ENCODE measurements at places on chromosomes 5 and 9.

GRCh38 chr5:61332358-61332749, 296 bp downstream of the ZSWIM6 start:
- DNase-seq, result no peak

DNA sequence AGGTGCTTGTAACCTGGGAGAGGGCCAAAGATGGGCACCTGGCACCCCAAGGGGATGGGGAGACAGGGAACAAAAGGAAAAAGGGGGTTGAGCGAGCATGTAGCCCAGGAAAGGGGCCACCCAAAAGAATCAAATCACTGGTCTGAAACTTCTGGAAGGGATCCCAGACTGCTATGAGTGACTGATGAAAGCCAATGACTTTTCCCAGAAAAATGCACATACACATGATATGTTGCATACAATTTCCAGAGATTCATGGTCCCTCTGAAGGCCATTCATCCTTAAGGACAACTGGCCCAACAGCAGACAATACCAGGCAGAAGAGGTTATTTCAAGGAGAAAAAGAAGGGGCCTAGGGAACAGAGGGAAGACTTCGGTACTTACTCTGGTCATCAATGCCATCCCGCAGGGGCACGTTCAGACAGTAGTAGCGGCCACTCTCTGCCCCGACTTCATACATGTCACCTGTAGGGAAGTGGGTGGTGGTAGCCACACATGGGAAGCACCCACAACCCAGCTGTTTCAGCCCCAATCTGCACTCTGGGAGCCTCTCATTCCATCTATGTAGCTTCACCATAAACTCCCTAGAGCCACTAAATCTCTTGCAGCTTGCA, 8.4 kb downstream of the HDAC3 start:
- no peak for DNase-seq

DNA sequence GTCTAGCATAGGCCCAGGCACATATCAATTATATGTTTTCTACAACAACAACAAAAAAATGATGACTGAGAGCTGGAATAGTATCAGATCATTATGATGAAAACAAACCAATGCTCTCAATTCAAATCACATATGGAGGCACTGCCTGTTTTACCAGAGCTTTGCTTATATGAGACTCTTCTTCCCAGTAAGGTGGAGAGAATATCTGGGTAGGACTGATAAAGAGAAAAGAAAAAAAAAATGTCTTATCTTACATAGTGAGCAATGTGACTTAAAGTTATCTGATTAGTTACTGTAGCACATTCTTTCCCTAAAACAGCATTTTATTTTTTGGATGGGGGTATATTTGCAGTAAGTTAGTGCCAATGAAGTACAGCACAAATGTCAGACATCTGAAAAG, 154.8 kb downstream of the RAB3C start:
- DNase-seq, result no peak

DNA sequence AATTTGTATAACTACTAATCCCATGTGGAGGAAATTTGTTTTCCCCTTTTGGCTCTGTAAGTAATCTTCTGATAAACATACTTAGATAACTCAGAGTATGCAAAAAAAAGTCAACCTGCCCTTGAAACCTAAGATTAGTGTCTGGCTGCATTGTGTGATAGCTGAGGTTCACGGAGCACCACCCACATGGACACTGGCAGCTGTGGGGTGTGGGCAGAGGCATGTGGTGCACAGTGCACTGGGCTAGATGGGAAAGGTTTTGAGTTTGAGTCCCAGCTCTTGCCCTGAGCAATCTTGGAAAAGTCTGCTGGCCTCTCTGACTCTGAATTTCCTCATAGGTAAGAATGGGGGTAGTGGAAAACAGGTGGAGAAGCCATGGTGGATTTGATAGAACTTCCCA, 75.1 kb downstream of the PLCXD3 start:
- no peak for DNase-seq

- DNase-seq, result no peak
These were observed 14.1 kb upstream of the FAM120AOS start for GRCh38 chr9:93467462-93467861.

DNA sequence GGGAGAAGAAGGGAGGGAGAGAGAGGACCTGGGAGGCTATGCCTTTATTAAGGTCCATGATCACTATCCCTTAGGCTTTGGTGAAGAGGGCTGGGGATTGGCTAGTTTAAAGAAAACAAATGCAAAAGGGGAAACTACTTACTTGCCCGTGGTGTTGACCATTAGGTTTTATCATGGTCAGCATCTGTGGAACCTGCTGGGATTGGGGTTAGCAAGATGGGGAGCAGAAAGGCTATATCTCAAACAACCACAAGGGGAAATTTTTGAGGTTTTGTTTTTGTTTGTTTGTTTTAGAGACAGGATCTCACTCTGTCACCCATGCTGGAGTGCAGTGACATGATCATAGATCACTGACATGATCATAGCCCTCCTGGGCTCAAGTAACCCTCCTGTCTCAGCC, 9.0 kb upstream of the RAD23B start:
- no peak for DNase-seq

DNA sequence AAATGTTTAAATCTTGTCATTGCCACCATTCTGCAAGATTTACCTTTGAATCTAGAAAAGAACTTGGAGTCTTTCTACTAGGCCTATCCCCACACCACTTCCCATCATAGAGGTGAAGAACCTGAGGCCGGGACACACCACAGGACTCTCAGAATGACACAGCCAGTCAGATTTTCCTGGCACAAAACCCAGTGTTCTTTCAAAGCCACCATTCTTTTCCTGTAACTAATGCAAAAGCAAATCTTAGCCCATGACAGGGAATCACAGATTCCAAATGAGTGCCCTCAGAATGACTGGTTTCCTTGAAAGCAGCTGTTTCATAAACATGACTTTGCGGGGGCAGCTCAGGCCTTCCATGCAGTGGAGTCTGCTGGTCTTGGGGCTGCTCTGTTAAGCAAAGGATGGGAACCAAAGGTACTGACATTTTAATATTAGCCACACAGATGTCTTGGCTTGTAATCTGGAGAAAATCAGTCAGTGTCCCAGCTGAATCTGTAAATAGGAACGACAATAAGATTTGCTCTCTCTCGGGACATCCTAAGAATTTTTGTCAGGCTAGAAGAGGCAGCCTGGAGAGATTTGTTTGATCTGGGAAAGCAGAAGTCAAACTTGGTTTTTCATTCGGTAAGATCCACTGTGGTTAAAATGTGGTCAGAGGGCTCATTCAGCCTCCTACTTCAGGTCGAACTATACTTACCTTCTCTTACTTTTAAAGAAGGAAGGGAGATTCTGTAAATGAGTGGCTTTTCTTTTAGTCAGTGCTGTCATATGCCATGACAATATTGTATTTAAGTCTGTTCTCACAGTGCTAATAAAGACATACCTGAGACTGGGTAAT, 115.1 kb downstream of the PALM2AKAP2 start:
- DNase-seq, result peak; percentile 34

GRCh38 chr5:51380603-51381207, 2.5 kb upstream of the ISL1 start:
- no peak for DNase-seq

- DNase-seq, result no peak
These were observed 188.4 kb downstream of the IRX2 start for GRCh38 chr5:2563046-2563445.

DNA sequence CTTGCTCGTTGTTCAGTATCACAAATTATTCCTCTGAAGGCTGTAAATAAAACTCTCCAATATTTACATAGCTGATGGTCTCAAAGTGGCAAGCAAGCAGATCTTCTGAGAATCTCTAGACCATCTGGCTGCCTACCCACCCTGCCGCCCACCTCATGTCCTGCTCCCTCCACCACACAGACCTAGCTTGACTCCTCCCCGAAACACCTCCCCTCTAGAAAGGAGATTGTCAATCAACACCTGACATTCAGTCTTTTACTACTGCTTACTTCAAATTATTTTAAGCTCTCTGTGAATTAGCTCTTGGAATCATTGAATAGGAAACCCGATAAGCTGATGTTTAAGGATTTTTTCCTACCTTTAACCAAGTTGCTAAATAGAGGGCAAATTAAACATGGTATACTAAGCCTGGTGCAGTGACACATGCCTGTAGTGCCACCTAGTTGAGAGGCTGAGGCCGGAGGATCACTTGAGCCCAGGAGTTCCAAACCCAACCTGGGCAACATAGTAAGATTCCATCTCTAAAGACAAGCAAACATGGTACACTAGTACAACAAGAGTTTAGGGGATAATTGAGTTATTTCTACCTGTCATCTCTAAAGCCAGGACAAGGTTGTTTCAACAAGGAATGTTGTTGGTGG, 10.9 kb upstream of the SOWAHA start:
- no peak for DNase-seq

- DNase-seq, result peak; percentile 9
These were observed 146.2 kb upstream of the RASA1 start for GRCh38 chr5:87121304-87122150.

GRCh38 chr5:137615171-137615775, 116.1 kb upstream of the SPOCK1 start:
- no peak for DNase-seq

GRCh38 chr5:3740546-3741373, 145.1 kb downstream of the IRX1 start:
- no peak for DNase-seq

DNA sequence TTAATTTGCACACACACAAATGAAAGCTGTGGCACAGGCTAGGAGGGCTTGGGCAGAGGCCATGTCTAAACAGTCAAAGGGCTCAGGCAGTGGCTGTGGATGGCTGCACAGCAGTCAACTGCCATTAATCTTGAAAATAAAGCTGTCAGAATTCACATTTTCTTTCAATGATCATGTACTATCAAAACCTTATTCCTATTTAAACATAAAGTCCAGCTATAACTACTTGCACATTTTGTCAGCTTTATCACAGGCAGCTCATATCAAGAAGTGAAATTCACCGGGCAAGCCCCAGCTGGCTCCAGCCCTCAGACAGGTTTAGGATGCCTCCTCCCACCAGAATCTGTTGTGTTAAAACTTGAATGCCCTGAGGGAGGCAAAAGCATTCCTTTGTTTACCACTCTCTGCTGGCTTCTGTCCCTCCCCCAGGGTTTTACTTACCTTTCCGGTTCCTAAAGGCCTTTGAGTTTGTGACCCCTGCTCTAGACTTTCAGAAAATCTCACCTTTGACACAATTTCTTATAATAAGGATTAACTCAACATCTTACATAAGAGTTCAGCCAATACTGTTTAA, 54.9 kb upstream of the GRAMD2B start:
- DNase-seq, result no peak

DNA sequence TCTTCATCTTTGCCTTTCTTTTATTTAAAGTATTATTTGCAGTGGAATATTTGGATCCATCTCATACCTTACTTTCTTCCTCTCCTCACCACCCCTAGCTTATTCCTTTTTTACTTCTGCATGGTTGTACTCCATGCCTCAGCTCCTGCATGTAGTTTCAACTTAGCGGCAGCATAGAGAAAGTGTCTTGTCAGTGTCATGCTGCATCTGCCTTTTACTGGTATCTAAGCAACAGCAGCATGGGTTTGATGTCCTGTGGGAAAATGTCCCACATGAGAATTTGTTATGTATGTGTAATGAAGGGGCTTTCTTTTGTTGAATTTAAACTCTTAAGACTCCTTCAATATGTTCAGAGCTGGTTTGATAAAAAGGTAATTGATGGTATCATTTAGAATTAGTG, 20.6 kb downstream of the TCERG1 start:
- no peak for DNase-seq

DNA sequence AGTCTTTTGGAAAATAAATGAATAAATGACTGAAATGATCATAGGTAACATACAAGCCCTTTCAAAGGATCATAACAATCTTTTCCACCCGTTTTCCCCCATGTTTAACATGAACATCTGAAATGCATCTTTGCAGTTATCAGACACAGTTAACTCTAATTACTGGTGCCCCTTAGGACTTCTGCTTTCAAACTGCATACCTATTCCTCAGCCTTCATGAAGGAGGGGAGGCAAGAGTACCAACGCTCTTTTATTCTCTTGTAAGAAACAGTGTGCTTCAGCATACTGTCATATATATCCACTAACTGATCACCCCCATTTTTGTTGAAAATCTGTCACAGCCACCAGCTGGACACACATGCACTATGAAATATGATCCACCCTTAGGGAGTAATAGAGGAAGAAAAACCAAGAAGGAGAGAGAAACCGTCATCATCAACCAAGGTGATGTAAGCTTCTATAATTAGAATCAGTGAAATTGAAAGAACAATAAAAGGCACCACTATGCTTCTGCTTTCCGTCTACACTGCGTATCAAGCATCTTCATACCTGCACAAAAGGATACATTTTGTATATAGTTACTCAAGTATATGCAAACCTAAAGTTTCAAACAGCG, 98.7 kb downstream of the RAPGEF6 start:
- DNase-seq, result no peak

DNA sequence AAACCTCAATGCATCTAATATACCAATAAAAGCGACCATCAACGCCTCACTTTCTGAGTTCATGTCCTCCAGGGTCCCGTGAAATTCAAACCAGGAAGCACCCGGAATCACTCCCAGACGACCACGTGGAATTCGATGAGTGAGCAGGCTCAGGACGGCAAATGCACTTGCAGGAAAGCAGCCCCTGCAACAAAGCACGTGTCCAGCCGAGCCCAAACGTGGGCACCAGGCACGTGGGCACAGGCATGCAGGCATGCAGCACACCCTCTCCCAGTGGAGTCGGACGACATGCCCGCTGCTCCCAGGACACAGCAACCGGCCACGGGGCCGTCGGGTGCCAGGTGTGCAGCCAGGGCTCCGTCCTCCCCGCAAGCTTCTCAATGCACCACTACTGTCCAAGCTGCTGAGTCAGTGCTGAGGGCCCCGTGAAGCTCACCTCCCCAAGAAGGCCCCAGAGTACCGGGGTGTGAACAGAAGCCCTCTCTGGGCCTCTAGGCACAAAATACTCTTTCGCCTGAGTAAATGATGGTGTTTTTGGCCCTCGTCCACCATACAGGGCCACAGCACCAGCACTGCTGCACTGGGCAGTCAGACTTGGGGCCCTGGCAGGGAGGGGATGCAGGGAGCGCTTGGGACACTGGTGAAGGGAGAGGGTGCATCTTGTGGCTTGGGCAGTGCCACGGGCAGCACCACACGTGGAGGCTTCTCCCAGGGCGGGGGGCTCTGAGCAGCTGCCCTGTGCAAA, 87.6 kb downstream of the VAV2 start:
- no peak for DNase-seq

DNA sequence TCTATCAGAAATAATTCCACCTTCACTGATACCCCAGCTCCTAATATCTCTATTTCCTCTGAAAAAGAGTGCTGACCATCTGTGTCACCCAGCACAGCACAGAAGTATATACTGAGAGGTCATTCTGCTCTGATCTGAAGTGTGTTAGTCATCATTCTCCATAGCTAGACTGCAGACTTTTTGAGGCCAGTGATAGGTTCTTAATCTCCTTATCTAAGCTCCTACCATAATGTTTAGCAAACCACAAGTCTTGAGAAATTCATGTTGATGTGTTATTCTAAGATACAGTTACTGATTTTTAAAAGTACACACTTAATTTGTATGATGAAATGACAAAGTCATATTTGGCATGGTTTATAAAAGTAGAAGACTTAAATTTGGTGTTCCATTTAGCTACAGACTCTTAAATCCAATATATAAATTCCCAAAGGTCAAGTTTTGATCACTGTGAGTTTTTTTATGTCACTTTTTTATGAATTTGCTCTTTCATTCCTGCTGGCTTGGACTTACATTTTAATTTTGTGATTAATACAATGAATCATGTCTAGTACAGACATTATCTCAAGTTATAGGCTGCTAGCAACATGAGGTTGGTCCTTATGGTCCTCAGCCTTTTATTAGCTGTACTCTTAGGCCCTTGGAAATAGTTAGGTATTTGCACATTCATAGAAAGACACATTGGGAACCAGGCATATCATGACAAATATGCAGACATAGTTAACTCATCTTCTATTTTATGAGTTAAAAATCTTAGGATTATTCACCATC, 380.8 kb downstream of the EBF1 start:
- no peak for DNase-seq

GRCh38 chr5:13107537-13107936, 837.0 kb downstream of the DNAH5 start:
- DNase-seq, result no peak

All from stimulated activated CD8-positive, alpha-beta memory T cell treated with anti-CD3 and anti-CD28 coated beads, Interleukin-15, amount 100 ng/mL, for 48 hours (primary cell).